ENCODE measurements at places on chromosomes 4 and X.
A peak's percentile ranks its signal among the peaks of the same experiment; 100 is the strongest.

DNA sequence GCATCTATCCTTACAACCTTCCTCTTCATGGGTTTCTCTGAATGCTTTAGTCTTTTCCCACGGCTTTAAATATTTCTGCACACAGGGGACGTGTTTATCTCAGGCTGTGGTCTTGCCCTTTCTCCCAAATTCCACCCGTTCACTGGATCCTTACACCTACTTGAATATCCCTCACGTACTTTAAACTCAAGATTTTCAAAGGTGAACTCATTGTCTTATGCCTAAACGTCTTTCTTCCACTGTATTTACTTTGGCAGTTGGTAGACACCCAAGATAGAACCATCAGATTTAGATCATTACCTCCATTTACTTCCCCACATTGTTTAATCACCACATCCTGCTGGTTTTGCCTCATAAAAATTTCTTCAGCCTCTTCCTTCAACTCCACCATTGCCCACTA is 269.2 kb downstream of the CBLL2 start:
- DNase-seq = no peak

- no peak for DNase-seq
Observed at GRCh38 chrX:129640737-129641136, 14.0 kb downstream of the APLN start.

- DNase-seq = no peak
Observed at GRCh38 chrX:12794654-12795053, 3.4 kb downstream of the PRPS2 start.

- no peak for DNase-seq
Observed at GRCh38 chr4:17921451-17921850, 100.1 kb downstream of the LCORL start.

DNA sequence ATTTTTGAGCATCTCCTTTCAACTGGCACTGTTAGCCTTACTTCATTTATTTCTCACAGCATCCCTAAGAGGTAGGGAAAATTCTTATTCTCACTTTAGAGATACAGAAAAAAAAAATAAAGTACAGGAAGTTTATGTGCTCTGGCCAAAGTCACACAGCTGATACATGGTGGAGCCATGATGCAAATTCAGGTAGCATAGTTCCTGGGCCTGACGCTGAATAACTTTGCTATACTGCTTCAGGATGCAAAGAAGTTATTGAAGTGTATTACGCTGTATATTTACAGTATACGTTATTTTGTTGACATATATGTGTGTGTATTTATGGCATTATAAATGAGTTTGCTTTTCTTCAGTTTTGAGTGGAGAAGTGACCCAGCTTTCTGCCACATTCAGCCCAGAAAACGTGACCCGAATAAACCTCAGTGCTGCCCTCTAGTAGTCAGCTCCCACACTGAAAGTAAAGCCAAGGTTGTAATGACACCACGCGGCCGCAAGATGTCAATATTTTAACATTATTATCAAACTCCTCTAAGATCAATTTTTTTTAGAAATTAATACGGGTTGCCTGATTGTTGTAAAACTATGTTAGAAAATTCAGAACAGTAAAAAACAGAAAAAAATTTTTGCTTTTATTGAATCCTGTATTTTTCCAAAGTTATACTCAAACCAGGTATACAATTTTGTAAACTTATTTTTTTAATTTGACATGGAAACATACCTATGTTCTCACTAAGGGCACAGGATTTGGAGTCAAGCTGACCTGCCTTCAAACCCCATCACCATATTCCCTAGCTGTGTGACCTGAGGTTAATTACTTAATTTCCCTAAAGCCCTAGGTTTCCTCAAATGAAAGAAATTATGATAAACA is 3.8 kb upstream of the GUCY2F start:
- DNase-seq = peak; percentile 19

DNA sequence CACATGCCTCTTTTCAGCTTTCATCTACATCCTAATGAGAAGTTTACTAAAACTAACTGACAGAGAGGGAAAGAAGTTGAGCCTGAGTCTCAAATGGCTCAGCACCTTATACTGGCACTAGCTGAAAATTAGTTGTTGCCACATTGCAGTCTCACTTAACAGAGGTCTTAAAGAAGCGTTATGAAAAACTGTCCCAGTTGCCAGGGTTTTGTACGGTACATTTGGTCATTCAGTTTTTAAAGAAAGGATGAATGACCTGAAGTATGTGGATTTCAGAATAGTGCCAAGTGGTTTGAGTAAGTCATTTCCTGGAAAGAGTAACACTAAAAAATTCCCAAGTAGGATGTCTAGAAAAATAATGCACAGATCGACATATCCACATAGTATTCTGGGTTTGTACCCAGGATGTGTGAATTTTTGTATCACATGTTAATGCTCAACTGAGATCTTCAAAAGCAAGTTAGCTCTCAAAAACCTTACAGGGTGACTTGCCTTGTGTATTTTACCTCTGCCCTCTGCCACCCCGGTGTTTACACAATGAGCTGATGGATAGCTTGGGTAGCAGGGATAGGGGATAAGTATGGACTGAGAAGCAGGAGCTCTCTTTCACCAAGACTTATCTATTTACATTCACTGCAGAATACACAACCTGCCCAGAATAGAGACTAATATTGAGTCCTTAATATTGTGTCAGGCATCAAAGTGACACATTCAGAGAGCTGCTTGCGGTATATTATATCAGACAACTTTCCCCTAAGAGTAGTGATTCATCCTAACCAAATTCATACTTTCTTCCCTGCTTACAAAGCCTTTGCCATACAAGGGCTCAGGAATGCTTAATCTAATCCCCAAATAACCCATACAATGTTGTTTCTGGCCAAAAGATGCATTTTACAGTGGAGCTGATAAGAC is 1075.7 kb upstream of the PABPC4L start:
- no peak for DNase-seq

GRCh38 chr4:87007528-87008446 is 73.0 kb downstream of the AFF1 start:
- no peak for DNase-seq

GRCh38 chr4:186806679-186807421 is 83.2 kb upstream of the FAT1 start:
- no peak for DNase-seq

DNA sequence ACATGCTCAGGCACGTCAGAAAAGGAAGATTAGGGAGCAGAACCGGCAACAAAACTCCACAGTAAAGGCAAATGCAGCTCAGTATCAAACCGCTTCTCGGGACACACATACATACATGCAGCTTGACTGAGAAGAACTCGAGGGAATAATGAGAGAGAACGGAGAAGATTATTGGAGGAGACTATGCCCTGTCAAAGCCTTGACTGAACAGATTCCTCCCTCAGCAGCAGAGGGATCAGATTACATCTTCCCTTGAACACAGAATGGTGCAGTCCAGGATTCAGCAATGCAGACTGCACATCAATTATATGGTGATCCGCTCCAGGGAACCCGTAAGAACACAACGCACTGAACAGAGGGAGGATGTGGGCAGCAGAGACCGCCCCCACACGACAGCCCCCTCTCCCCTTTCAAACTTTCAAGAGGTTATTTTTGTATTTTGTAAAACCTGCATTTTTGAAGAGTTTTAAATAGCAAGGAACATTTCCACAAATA is 183.2 kb downstream of the FBXW7 start:
- DNase-seq = no peak

DNA sequence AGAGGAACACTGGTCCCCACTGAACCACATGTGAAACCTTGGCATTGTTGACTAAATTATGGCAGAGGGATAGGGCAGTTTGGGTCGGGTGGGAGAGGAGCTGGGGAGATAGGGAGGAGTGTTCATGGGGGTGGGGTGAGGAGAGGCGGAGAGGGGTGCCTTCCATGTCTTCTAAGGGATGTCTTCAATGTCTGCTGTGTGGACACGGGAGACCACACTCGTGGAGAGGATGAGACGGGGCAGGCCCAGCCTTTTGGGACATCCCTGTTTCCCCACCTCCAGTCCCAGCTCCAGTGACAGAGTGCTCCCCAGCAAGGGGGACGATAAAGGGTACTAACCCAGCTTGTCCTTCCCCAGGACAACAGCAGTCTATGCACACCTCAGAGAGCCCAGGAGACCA is 146.4 kb upstream of the MAMLD1 start:
- DNase-seq = no peak

GRCh38 chr4:113756005-113756410 is 5.5 kb downstream of the CAMK2D start:
- no peak for DNase-seq

GRCh38 chrX:57422289-57422688 is 135.8 kb downstream of the FAAH2 start:
- no peak for DNase-seq

DNA sequence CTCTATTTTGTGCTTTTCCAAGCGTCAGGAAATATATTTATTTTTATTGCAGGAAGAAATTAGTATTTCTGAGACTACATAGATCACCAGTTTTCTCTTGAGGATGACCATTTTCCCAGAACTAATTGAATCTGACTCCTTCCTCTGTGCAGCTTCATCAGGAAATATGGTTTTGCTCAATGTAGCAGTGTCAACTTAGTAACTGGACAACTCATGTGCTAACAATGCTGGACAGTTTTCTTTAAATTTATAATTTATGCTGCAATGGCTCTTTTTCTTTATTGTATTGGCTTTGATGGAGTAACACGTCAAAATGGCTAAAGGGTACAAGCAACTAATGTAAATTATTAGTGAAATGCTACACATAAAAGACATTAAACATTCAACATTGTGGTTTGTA is 531.5 kb downstream of the ANKRD50 start:
- DNase-seq = no peak

DNA sequence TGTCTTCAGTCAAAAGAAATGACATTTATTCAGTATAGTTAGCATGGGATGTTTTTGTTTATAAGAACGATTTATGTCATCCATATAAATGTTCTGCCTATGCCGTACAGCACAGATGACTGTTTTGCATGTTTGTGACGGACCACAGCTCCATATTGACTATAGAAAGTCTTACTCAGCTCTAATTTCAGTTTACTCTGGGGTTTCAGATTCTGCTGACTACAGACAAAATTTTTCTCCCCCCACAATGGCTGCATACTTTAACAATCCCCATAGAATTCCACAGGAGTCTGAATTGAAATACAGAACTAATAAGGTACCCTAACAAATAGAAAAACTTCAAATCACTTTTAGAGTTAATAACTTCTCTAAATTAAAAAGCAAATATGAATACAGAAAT is 191.0 kb downstream of the SCFD2 start:
- no peak for DNase-seq

DNA sequence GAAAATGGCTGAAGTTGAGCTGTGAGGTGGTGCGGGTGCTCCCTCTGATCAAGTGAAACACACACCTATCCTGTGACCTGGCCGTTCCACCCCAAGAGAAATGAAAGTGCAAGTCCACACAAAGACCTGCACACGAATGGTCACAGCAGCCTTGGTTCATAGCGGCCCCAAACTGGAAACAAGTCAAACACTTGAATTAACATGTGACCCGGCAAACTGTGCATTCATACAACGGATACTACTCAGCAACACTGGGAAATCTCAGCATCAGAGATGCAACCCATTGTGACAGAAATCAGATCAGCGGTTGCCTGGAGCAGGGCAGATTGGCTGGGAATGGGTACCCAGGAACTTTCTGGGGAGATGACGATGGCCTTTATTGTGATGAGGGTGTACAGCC is 7.6 kb downstream of the G6PD start:
- DNase-seq = no peak

- DNase-seq = no peak
Observed at GRCh38 chrX:25011589-25012432, 4.0 kb downstream of the ARX start.

DNA sequence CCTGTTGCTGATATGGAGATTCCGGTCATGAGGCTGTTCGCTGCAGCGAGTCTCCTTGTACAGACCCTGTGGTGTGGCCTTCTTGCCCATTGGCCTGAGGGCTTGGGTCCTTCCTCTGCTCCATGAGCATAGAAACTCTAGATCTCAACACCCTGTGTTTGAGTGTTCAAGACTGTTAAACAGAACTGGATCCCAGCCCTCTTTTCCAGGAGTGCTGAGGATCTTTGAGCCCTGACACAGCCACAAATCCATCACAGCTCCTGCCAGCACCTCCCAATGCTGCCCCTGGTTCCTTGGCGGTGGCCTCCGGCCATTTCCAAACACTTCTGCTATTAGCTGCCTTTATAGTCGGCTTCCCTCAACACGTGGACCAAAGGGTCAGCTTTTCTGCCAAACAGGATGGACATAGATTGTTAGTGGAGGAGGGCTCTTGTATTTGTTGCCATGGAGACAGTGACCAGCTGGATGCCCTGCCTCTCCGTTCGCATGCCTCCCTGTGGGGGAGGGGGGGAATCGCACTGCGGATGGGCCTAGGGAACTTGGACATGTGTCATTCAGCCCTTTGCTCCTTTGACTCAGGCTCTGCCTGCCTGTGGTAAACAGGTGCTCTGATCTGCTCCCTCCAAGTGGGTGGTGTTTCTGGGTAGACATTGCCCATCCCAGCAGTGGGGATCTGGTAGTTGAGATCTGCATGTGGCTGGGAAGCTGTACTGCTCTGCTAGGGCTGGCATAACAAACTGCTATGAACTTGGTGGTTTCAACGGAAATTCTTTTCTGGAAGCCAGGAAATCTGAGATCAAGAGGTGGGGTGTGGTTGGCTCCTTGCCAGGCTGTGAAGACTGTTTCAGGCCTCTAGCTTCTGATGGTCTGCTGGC is 6.9 kb upstream of the WDR1 start:
- no peak for DNase-seq

DNA sequence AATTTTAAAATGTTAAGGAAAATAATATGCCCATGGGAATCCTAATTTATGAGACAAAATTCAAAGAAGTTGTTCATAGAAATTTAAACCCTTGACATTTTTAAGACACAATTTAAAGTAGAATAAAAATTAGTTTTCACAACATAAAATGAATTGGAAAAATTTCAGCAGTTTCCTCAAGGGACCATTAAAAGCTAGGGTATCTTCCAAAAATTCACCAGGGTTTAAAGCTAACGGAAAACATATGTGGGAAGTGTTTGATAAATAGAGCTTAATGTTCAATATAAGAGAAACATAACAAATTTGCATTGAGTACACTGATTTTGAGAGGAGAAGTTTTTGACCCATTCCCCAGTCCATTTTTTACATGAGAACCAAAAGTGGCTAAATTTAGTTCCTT is 228.9 kb upstream of the TTC29 start:
- DNase-seq = no peak

GRCh38 chr4:65007841-65008439 is 598.7 kb upstream of the TECRL start:
- DNase-seq = no peak

- DNase-seq = no peak
Observed at GRCh38 chr4:158610790-158611189, 60.9 kb downstream of the C4orf46 start.

DNA sequence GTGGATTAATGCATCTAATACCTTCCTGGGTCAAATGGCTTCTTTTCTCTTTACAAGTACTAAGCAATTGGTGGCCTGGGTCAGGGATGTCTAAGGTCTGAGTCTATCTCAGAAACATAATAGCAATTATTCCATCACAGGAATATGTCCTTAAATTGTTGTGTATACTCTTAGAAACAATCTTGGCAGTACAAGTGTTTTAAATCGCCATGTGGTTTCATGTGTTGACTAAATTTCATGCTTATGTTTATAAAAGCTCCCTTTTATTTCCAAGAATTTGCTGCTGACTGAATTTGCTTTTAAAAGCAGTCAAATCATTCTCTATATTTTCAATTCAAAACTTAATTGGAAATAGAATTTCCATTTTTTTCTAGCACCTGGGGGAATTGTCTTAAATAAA is 125.3 kb upstream of the PACRGL start:
- no peak for DNase-seq
